Colonic mucosa (tissue), 4 donors: ENCODE measurements at places on chromosomes 3 and 15. TPM values are rescaled to one million over a fixed set of nuclear protein-coding genes. Genes with fewer than 3 reads are reported as not detected.

- no peak overlapping the region for H3K27ac ChIP-seq
- no peak overlapping the region for H3K4me3 ChIP-seq
- DNase-seq, result no peak
- no peaks in the 10 kb centered on the region for H3K36me3 ChIP-seq
- H3K4me1 ChIP-seq, result no peaks in the 10 kb centered on the region
These were observed 43.1 kb downstream of the STARD5 start for GRCh38 chr15:81280696-81281455.

DNA sequence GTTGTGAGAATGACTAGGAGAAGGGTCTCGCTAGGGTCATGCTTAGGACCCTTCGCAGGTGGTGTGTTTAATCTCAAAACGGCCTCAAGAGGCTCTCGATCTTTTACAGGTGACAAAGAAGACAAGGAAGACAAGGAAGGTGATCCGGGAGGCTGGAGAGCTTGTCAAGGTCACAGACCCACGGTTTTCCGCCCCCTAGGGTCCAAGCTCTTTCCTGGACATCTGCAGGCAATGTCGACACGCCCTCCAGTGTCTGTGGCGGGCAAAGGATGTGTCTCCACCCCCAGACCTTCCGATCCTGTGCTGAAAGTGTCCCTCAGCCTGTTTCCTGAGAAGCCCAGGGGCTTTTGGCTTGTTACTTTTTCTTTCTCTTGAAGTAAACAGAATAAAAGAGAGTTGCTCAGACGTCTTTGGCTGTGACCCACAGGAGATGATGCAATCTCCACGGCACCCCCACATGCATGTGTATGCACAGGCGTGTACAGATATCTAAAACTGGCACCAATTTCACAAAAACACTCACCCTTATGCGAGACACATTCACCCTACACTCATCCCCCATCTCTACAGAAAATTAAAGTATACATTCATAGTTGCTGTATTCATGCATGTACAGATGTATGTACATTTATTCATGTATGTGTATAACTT lies 108.8 kb downstream of the KLF13 start:
- H3K27me3 ChIP-seq, result no peaks in the 10 kb centered on the region
- H3K27ac ChIP-seq, result peak overlapping the region; percentile 69
- no peaks in the 10 kb centered on the region for H3K36me3 ChIP-seq
- DNase-seq, result peak; percentile 87

DNA sequence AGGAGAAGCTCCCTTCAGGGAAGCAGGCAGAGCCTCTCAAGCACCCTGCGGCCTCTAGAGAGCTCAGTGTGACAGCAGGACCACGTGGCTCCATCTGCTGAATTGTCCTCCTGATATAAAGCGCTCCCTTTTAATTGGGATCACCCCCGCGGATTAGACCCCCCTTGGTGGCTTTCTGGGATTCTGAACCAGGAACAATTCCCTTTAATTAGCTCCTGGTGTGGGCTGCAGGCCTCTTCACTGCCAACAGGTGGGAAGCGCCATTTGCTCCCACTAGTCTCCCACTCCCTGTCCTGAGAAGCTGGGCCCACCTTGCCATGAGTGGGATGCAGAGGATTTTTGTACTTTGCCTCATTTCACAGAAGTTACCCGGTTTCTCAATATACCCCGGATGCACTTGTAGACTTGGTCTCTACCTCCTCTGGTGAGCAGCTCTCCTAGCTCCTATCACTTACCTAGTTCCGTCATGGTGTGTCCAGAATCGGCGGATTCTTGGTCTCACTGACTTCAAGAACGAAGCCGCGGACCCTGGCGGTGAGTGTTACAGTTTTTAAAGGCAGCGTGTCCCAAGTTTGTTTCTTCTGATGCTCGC lies 592 bp downstream of the PGPEP1L start:
- no peaks in the 10 kb centered on the region for H3K4me1 ChIP-seq
- peak; percentile 11 for DNase-seq
- H3K27ac ChIP-seq, result no peak overlapping the region
- no peaks in the 10 kb centered on the region for H3K36me3 ChIP-seq
- no peak overlapping the region for H3K4me3 ChIP-seq
- no peaks in the 10 kb centered on the region for H3K27me3 ChIP-seq

- H3K4me1 ChIP-seq, result no peaks in the 10 kb centered on the region
- H3K27ac ChIP-seq, result no peak overlapping the region
- no peak for DNase-seq
- H3K27me3 ChIP-seq, result no peaks in the 10 kb centered on the region
- no peak overlapping the region for H3K4me3 ChIP-seq
- H3K36me3 ChIP-seq, result no peaks in the 10 kb centered on the region
These were observed 63.7 kb upstream of the DAZL start for GRCh38 chr3:16668776-16669545.

NME9 gene
- total RNA-seq, result not detected

GRCh38 chr3:15089201-15089600 lies 9.7 kb downstream of the RBSN start:
- H3K27ac ChIP-seq, result no peak overlapping the region
- peaks cover 12% of the 10 kb centered on the region for H3K36me3 ChIP-seq
- H3K4me3 ChIP-seq, result no peak overlapping the region
- no peaks in the 10 kb centered on the region for H3K4me1 ChIP-seq
- DNase-seq, result no peak

GRCh38 chr3:188259191-188259590 lies 105.2 kb downstream of the LPP start:
- DNase-seq, result peak; percentile 60
- H3K27me3 ChIP-seq, result no peaks in the 10 kb centered on the region
- H3K36me3 ChIP-seq, result no peaks in the 10 kb centered on the region
- H3K4me1 ChIP-seq, result peaks cover 22% of the 10 kb centered on the region
- no peak overlapping the region for H3K27ac ChIP-seq

- H3K36me3 ChIP-seq, result no peaks in the 10 kb centered on the region
- H3K4me3 ChIP-seq, result no peak overlapping the region
- H3K27me3 ChIP-seq, result no peaks in the 10 kb centered on the region
- H3K27ac ChIP-seq, result no peak overlapping the region
These were observed 4.5 kb downstream of the APOD start for GRCh38 chr3:195579281-195579680.

DNA sequence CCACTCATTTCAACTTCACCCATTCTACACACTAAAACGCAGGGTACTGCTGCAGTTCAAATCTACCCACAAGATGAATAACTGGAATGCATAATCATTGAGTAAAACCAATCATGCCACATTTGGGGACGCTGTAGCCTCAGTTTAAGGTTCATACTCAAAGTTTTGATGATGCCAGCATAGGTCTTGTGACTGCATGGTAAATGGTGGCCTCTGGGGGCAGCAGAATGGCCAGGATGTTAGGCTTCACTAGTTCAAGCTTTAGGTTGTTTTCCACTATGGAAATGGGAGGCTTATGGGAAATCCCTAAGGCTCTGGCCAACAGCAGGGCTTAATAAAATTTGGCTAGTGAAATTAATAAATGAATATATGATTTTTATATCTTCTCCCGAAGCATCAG lies 104.3 kb upstream of the TSC22D2 start:
- no peak overlapping the region for H3K27ac ChIP-seq
- H3K4me1 ChIP-seq, result peaks cover 4% of the 10 kb centered on the region
- no peaks in the 10 kb centered on the region for H3K27me3 ChIP-seq
- DNase-seq, result no peak
- no peaks in the 10 kb centered on the region for H3K36me3 ChIP-seq
- H3K4me3 ChIP-seq, result no peak overlapping the region

EPHB3 gene
- total RNA-seq, result 64.2 TPM

CAPN3 gene
- total RNA-seq, result 6.8 TPM

GRCh38 chr15:80878867-80879250 lies 99.7 kb downstream of the CEMIP start:
- H3K4me3 ChIP-seq, result no peak overlapping the region
- H3K36me3 ChIP-seq, result no peaks in the 10 kb centered on the region
- H3K27ac ChIP-seq, result no peak overlapping the region
- H3K27me3 ChIP-seq, result no peaks in the 10 kb centered on the region
- no peak for DNase-seq
- H3K4me1 ChIP-seq, result no peaks in the 10 kb centered on the region

SLC6A20 gene
- 4.2 TPM for total RNA-seq

IMPG2 gene
- not detected for total RNA-seq

DNA sequence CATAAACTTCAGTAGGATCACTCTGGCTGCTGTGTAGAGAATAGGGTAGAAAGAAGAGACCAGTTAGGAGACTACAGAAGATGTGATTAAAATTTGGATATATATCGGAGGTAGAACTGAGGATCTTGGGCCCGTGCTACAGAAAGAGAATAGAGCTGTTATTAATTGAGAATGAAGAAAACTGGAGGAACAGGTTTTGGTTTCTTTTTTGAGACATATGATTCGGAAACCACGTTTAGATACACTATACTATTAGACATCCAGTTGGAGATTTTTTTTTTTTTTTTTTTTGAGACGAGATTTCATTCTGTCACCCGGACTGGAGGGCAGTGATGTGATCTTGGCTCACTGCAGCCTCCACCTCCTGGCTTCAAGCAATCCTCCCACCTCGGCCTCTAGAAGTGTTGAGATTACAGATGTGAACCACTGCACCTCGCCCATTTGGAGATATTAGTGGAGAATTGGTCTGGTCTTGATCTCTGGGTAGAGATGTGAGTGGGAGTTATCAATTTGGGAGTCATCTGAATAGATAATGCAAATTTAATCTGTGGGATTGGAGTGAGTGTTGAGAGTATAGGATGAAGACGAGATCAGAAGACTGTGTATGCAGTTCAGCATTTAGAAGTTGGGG lies 50.9 kb downstream of the TCF12 start:
- no peak overlapping the region for H3K27ac ChIP-seq
- H3K36me3 ChIP-seq, result no peaks in the 10 kb centered on the region
- DNase-seq, result no peak
- no peak overlapping the region for H3K4me3 ChIP-seq

- no peak overlapping the region for H3K4me3 ChIP-seq
- no peaks in the 10 kb centered on the region for H3K36me3 ChIP-seq
- no peak for DNase-seq
- no peaks in the 10 kb centered on the region for H3K4me1 ChIP-seq
- H3K27me3 ChIP-seq, result no peaks in the 10 kb centered on the region
These were observed 18.1 kb upstream of the BOC start for GRCh38 chr3:113193288-113193687.

GRCh38 chr3:150286390-150287147 lies 121.5 kb upstream of the TSC22D2 start:
- no peaks in the 10 kb centered on the region for H3K4me1 ChIP-seq
- H3K27ac ChIP-seq, result no peak overlapping the region
- no peak overlapping the region for H3K4me3 ChIP-seq
- no peaks in the 10 kb centered on the region for H3K27me3 ChIP-seq
- no peak for DNase-seq

DNA sequence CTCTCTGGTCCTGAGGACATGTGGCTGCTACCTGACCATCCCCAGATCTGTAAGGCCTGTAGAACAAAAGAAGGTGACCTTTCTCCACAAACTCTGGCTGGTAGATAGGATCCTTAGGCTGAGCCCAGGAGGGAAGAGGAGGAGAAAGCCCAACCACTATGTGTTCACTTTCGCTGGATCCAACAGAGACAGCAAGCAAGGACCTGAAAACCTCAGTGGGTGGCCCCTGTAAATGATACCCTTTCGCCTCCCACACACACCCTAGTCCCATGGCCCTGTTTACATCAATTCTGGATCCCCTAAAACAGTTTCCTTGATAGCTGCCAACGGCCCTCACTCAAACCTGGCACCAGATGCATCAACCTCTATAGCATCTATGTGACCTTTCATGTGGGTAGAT lies 22.4 kb downstream of the CCDC12 start:
- no peak for DNase-seq
- H3K27ac ChIP-seq, result peak overlapping the region; percentile 12
- no peaks in the 10 kb centered on the region for H3K36me3 ChIP-seq
- peaks cover 18% of the 10 kb centered on the region for H3K4me1 ChIP-seq

GRCh38 chr15:69797051-69797595 lies 300.6 kb downstream of the TLE3 start:
- no peak overlapping the region for H3K4me3 ChIP-seq
- H3K36me3 ChIP-seq, result no peaks in the 10 kb centered on the region
- DNase-seq, result no peak
- no peaks in the 10 kb centered on the region for H3K4me1 ChIP-seq

GRCh38 chr3:60017631-60018030 lies 967.8 kb upstream of the CFAP20DC start:
- no peak for DNase-seq
- no peak overlapping the region for H3K27ac ChIP-seq
- H3K27me3 ChIP-seq, result no peaks in the 10 kb centered on the region
- H3K36me3 ChIP-seq, result no peaks in the 10 kb centered on the region
- no peaks in the 10 kb centered on the region for H3K4me1 ChIP-seq
- H3K4me3 ChIP-seq, result no peak overlapping the region

GRCh38 chr3:117540597-117540996 lies 831.0 kb downstream of the TUSC7 start:
- no peak overlapping the region for H3K4me3 ChIP-seq
- no peak for DNase-seq
- H3K27ac ChIP-seq, result no peak overlapping the region
- H3K36me3 ChIP-seq, result no peaks in the 10 kb centered on the region
- H3K4me1 ChIP-seq, result no peaks in the 10 kb centered on the region

- no peaks in the 10 kb centered on the region for H3K27me3 ChIP-seq
- no peak overlapping the region for H3K4me3 ChIP-seq
- no peaks in the 10 kb centered on the region for H3K36me3 ChIP-seq
- H3K27ac ChIP-seq, result no peak overlapping the region
These were observed 68.5 kb upstream of the GBE1 start for GRCh38 chr3:81829937-81830336.

- no peak overlapping the region for H3K27ac ChIP-seq
- H3K4me3 ChIP-seq, result no peak overlapping the region
- no peaks in the 10 kb centered on the region for H3K27me3 ChIP-seq
- DNase-seq, result no peak
These were observed 205.7 kb downstream of the PLCL2 start for GRCh38 chr3:17090280-17090983.

UBL7 gene
- total RNA-seq, result 43.8 TPM

- H3K27me3 ChIP-seq, result no peaks in the 10 kb centered on the region
- H3K4me3 ChIP-seq, result no peak overlapping the region
- no peak for DNase-seq
- no peak overlapping the region for H3K27ac ChIP-seq
- H3K4me1 ChIP-seq, result no peaks in the 10 kb centered on the region
- no peaks in the 10 kb centered on the region for H3K36me3 ChIP-seq
These were observed 334.8 kb downstream of the LPP start for GRCh38 chr3:188488801-188489200.

GRCh38 chr15:34799149-34800101 lies 4.1 kb upstream of the ACTC1 start:
- H3K4me3 ChIP-seq, result no peak overlapping the region
- no peaks in the 10 kb centered on the region for H3K36me3 ChIP-seq
- H3K4me1 ChIP-seq, result no peaks in the 10 kb centered on the region
- no peak overlapping the region for H3K27ac ChIP-seq

GRCh38 chr3:108097322-108098002 lies 6.6 kb upstream of the CD47 start:
- H3K27ac ChIP-seq, result no peak overlapping the region
- DNase-seq, result no peak
- no peaks in the 10 kb centered on the region for H3K36me3 ChIP-seq
- no peaks in the 10 kb centered on the region for H3K4me1 ChIP-seq
- H3K27me3 ChIP-seq, result no peaks in the 10 kb centered on the region

CHDH gene
- total RNA-seq, result 48.6 TPM

OTOL1 gene
- not detected for total RNA-seq
